ENCODE measurements at places on chromosomes 1 and 21.

- DNase-seq, result no peak
These were observed 162.8 kb downstream of the PRDM16 start for GRCh38 chr1:3231826-3232225.

DNA sequence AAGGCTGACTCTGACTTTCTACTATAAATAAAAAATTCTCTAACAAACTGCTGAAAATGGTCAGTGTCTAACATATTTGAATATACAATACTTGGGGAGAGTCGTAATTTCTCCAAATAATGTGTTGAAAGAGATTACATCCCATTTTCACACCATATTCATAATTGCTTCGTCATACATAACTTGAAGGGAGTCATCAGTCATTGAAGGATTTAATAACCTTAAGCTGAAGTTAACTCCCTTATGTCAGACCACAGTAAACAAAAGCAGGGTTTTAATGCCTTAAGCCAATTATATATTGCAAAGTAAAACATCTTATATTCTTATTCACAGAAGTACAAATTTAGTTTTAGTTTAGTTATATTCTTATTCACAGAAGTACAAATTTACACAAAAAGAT lies 129.9 kb downstream of the RERE start:
- DNase-seq, result no peak

GRCh38 chr1:226560243-226560642 lies 11.7 kb downstream of the STUM start:
- DNase-seq, result no peak

- DNase-seq, result no peak
These were observed 25.1 kb upstream of the B3GALT2 start for GRCh38 chr1:193211539-193211938.

DNA sequence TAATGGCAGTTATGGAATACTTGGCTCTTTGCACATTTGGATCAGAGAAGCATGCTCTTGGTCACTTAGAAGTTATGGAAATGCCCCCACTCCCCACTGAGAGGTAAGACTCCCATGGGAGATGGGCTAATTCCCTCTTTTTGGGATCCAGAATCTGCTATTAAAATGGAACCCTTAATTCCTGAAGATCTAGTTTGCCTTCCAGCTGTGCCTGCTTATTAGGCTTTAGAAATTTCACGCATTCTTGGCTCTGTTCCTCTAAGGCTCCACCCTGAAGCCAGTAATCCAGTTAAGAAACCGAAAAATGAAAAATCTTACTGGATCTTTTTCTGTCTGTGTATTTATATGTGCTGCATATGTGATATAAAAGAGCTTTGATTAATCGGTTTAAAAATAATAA lies 76.7 kb downstream of the USH2A start:
- DNase-seq, result no peak

DNA sequence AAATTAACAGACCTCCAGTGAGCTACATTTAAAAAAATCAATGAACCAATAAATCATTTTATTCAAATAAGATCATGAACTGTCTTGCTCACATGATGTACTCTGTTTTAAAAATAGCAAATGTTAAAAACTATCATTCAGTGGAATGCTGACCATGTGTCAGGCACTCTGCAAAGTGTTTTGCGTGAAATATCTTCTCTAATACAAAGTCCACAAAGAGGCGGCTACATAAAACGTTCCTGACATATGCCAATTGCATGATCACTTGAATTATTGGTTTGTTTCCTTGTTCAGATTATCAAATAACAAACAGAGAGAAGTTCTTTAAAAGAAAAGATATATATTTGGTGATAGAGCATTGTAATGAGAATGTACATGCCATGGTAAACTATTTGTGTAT lies 10.7 kb downstream of the FMO2 start:
- no peak for DNase-seq

GRCh38 chr21:46002841-46003574 lies 21.4 kb downstream of the COL6A1 start:
- peak; percentile 16 for DNase-seq
